ENCODE measurements at places on chromosomes 6 and 20.

GRCh38 chr6:139962654-139963347 lies 588.4 kb upstream of the CITED2 start:
- no peak for DNase-seq

DNA sequence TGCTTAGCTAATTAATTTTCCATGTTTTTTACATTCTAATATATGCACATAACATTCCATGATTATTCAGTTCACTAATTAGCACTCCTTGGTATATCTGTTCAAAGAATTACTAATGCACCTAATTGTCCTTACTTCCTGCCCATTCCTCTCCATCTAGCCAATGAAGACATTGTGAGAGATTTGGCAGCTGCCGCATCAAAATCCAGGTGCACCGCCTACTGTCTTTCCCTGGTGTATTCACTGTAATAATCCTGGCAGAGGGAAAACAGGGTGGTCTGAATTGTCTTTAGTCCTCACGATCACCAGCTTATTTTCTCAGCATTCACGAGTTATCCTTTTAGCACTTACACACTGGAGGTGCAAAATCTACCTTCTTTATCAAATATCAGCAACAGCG lies 61.0 kb upstream of the SCGN start:
- DNase-seq, result no peak

GRCh38 chr6:151241853-151242252 lies 2.1 kb downstream of the AKAP12 start:
- no peak for DNase-seq

- DNase-seq, result no peak
Observed at GRCh38 chr20:33317424-33318095, 34.5 kb downstream of the BPIFB1 start.

GRCh38 chr6:25640446-25640845 lies 11.6 kb upstream of the SCGN start:
- no peak for DNase-seq

DNA sequence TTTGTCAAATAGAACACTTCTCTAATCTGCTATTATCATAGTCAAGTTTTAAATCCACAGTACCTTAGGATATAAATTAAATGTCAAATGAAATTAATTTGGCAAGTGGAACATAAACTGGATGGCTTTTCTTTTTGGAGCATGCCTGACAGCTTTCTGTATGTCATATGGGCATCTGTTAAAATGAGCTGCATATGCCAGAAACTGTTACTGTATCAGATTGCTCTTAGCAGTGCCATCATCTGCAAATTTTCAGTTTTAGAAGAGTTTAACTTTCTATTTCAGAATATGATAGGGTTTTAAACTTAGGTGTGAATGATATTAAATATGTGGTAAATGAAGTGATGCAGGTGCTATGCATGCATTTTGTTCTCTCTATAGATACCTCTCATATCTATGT lies 3.4 kb upstream of the EEF1E1 start:
- no peak for DNase-seq

DNA sequence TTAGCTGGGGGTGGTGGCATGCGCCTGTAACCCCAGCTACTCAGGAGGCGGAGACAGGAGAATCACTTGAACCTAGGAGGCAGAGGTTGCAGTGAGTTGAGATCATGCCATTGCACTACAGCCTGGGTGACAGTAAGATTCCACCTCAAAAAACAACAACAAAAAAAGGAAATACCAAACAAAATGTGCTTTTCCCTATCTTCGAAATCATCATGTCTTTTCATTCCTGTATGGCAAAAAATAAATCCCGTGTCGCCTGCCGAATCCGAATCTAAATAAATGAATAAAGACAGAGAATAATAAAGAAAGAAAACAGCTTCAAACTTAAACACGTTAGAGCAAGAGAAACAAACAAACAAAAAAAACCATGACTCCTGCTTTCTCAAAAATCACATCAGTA lies 11.8 kb downstream of the B4GALT5 start:
- DNase-seq, result no peak

- DNase-seq, result peak; percentile 24
Observed at GRCh38 chr6:134345789-134346188, 27.9 kb upstream of the SGK1 start.

- DNase-seq, result no peak
Observed at GRCh38 chr20:8335495-8336195, 203.6 kb downstream of the PLCB1 start.

DNA sequence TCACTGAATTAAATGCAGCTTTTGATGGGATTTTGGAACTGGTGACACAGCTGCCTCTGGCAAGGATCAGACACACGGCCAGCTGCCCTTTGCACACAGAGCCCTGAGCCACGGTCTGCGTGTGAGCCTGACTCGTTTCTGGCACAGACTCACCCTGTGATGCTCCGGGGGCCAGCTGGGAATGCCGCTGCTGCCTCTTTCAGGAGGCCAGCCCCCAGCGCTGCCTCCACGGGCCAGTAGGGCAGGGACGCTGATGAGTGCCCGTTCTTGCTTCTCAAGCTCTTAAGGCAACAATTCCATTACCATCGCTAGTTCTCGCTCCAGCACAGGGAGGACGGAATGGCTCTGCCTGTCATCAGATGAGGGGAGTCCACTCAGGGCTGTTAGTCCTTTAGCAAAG lies 61.6 kb downstream of the IRF4 start:
- DNase-seq, result no peak

DNA sequence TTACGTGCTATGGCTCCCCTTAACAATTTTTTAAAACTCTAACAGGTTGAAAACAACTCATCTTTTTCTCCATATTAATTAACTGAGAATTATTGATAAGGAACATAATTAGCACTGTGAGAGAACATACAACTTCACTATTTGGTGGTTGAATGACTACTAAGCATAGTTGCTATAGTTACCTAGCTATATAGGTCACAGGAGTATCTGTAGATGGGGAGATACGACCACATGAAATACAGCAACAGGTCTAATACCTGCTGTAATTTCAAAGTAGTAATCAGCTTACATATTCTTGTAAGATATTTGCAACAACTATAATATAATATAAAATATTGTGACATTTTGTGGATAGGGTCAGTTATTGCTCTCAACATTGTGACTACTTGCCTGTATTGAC lies 102.9 kb downstream of the ADGB start:
- DNase-seq, result no peak

DNA sequence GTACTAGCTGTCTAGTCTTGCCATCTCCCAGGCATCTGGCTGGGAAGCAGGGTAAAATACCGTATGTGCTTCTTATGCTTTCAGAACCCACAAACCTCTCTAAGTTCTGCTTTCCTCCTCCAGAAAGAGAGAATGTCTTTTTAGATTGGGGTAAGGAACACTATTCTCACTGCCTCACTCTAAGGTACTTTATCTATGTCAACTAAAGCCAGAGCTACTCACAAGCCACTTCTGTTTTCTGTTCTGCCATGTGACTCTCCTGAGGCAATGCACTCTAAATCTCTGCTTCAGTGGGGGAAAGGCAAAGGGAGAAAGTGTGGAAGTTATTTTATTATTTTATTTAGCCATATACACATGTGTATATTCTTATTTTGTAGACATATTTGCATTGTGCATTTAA lies 15.6 kb downstream of the MEP1A start:
- DNase-seq, result no peak

DNA sequence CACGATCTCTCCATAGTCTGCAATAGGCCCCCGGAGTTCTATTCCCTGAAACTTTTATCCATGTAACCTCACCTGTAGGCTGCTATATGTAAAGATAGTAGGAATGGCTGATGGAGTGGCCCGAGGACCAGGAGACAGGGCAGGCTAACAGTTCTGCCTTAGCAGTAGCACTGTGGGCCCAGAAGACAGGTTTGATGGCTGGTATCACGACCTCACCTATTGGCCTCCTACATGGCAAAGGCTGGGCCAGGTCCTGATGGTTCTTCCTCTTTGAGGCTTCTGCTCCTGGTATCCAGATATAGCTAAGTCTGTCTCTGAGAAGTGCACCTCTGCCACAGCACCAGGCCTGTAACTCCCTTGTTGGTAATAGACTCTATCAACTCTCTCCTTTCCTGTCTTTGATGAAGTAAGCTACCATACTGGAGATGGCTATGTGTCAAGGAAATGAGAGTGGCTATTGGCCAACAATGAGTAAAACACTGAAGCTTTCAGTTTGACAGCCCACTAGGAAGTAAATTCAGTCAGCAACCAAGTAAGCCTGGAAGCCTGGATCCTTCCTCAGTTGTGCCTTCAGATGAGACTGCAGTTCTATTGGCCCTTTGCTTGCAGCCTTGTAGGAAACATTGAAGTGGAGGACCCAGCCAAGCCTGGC lies 5.7 kb downstream of the SPEF1 start:
- no peak for DNase-seq

- no peak for DNase-seq
Observed at GRCh38 chr6:118589186-118589585, 41.1 kb downstream of the PLN start.

DNA sequence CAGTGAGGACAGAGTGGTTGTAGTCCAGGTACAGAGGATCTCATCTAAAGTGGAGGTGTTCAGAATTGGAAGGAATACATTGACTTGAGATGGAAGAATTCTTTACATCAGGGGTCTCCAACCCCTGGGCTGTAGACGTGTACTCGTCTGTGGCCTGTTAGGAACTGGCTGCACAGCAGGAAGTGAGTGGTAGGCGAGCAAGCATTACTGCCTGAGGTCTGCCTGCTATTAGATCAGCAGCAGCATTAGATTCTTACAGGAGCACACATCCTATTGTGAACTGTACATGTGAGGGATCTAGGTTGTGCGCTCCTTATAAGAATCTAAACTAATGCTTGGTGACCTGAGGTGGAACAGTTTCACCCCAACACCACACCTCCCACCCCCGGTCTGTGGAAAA lies 121.1 kb downstream of the CDKAL1 start:
- DNase-seq, result no peak

- DNase-seq, result no peak
Observed at GRCh38 chr6:145067430-145067829, 667.9 kb downstream of the EPM2A start.

GRCh38 chr6:164011321-164011720 lies 596.8 kb downstream of the QKI start:
- DNase-seq, result no peak

- DNase-seq, result no peak
Observed at GRCh38 chr6:102942206-102942605, 1548.7 kb downstream of the GRIK2 start.

DNA sequence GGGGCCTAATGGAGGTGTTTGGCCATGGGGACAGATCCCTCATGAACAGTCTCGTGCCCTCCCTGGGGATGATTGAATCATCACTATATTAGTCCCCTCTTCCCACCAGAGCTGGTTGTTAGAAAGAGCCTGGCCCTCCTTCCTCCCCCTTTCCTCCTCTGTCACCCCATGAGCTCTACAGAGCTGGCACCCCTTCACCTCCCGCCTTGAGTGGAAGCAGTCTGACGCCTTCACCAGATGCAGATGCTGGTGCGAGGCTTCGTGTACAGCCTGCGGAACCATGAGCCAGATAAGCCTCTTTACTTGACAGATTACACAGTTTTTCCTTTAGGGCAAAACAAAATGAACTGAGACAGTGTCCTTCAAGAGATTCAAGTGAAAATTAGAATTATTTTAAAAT lies 74.4 kb upstream of the RIPOR2 start:
- DNase-seq, result no peak

- DNase-seq, result no peak
Observed at GRCh38 chr6:111652156-111652555, 46.5 kb upstream of the TRAF3IP2 start.

- DNase-seq, result no peak
Observed at GRCh38 chr20:45056473-45057173, 44.3 kb downstream of the KCNS1 start.

GRCh38 chr20:59084041-59084850 lies 41.7 kb upstream of the PRELID3B start:
- DNase-seq, result no peak

GRCh38 chr6:84492241-84493165 lies 265.1 kb upstream of the CEP162 start:
- no peak for DNase-seq

DNA sequence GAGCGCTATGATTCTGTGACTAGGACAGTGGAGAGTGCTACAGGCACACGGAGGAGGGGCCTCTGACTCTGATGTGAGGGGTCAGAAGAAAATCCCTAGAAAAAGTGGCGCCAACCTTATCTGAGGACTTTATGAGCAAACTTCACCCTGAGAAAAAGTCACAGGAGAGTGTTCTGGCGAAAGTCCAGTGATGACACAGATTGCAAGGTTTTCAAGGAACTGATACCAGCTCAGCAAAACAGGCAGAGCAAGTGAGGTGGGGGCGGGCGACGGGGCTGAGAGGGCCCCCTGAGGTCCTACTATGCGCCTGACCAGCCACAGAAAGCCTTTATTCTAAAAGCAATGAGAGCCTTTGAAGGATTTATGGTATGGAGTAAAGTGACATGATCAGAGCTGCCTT lies 73.3 kb downstream of the SLC22A23 start:
- no peak for DNase-seq

GRCh38 chr20:53598140-53599043 lies 4.8 kb upstream of the ZNF217 start:
- no peak for DNase-seq

DNA sequence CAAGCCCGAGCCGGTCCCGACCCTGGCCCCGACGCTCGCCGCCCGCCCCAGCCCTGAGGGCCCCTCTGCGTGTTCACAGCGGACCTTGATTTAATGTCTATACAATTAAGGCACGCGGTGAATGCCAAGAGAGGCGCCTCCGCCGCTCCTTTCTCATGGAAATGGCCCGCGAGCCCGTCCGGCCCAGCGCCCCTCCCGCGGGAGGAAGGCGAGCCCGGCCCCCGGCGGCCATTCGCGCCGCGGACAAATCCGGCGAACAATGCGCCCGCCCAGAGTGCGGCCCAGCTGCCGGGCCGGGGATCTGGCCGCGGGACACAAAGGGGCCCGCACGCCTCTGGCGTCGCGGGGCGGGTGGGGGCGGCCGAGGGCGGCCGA lies 37.5 kb downstream of the YTHDF1 start:
- no peak for DNase-seq

GRCh38 chr20:23039136-23039875 lies 4.2 kb downstream of the SSTR4 start:
- no peak for DNase-seq

DNA sequence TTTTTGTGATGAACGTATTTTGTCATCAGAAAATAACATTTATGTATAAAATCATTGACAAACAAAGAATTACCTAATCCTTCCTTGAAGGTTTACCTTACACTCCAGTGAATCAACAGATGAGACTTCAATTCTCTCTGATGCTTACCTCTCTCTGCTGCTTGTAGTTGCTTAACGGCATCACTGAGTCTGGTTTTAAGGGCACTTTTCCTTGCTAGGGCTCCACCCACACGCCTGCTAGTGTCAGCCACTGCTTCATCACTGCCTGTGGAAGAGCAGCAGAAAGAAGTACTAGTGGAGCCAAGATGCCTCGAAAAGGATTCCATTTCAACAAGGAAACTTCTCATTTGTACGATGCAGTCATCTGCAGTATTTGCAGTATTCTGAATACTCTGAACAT lies 63.0 kb downstream of the FAM229B start:
- no peak for DNase-seq
